ENCODE measurements at places on chromosomes 11 and 22.

DNA sequence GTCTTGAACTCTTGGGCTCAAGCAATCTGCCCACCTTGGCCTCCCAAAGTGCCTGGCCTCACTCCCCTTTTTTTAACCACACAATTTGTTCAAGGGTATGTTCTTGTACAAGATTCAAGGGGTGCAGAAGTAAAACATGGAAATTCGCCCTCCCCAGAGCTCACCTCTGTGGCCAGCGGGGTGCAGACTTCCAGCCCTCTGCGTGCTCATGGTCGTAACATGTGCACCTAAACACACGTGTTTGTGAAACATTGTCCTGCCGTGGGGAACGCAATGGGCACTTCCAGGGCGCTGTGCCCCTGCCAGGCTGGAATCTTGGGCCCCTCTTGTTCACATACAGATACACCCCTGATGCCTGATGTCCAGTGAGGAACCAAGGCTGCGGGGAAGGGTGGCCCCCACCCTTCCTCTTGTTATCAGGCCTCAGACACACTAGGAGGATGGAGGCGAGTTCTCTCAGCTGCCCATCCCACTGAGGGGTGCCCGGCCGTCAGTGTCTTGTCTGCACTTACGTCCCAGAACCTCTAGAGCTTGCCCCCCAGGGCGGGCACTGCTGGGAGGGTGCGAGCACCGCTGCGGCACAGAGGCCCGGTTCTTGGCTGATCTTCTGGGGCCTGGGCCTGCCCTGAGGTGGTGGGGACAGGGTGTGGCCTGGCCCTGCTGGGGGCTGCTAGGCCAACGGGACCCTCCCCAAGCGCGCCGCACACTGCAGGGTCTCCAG lies 4.1 kb upstream of the EPS8L2 start:
- no peak for DNase-seq

- no peak for DNase-seq
Measured at GRCh38 chr11:110859240-110859840, 147.1 kb upstream of the ARHGAP20 start.

DNA sequence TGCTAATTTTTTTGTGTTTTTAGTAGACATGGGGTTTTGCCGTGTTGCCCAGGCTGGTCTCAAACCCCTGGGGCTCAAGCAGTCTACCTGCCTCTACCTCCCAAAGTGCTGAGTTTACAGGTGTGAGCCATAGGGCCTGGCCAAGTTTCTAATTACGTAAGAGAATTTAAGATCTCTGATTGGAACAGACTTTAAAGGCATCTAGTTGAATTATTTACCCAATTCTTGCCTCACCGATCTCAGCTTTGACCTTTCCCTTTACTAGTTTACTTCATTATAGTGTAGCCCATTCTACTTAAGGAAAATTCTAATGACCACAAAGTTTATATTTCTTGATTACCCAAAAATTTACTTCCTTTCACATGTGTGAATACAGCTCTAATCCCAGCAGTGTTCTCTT lies 81.6 kb downstream of the YAP1 start:
- no peak for DNase-seq

DNA sequence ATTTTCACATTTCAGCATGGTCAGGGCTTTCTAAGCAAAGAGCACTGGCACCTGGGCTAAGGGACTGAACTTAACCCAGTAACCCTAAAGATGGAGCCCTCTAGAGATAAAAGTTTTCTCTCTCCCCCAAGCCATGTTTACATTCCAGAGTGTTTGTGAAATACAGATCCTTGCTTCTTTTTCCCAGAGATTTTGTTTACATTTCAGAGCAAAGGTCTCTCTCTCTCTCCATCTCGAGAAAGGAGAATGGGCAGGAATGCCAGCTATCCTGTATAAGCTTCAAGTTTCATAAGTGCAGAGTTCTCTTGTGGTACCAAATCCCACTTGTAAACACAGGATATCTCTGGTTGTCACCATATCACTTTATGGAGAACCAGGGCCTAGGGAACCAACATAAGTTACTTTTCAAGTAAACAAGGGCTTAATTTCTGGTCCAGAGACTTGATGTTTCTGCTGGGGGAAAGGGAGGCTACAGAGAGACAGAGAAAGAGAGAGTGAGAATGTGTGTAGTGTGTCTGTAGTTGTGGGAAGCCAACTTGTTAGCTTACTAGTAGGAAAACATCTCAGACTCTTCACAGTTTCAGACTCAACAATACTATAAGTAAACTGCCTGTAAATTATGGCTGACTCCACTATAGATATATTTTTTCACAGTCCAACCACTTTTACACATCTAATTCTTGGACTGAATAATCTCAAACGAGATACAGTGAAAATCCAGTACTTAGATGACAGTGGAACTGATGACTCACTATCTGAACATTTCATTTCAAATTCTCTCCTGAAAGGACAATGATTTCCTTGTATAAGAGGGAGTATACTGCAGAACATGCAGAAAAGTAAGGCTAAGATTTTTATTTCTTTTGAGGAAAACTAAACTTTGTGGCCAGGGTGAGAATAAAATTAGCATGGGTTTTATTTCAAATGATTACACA lies 76.2 kb downstream of the ARHGAP32 start:
- no peak for DNase-seq

DNA sequence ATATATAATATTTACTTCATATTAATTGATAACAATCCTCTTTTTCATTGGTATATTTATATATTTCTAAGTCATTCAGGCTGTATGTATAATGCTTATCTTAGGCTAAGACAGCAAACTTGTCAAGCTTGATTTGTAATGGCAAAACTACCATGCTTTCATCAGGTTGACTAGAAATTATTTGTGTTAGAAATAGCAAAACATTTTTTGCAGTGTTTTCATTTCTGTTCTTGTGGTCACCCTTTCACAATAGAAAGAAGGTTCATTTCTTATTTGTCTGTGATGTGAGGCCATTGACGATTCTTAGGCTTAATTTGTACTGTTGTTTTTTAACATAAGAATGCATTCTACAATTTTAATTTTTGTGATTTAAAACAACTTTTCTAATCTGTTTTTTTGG lies 197.6 kb downstream of the TMEM135 start:
- no peak for DNase-seq

- DNase-seq: peak; percentile 41
Measured at GRCh38 chr11:121464352-121464946, 11.7 kb upstream of the SORL1-AS1 start.

- DNase-seq: no peak
Measured at GRCh38 chr11:121654259-121654842, 201.6 kb upstream of the SORL1-AS1 start.

- no peak for DNase-seq
Measured at GRCh38 chr11:103877221-103877620, 159.2 kb upstream of the DDI1 start.

GRCh38 chr22:21710156-21710555 lies 25.4 kb downstream of the YPEL1 start:
- DNase-seq: no peak

GRCh38 chr11:12110714-12111548 lies 541 bp downstream of the MICAL2 start:
- peak; percentile 58 for DNase-seq

- DNase-seq: no peak
Measured at GRCh38 chr11:134610116-134610910, 198.3 kb upstream of the B3GAT1 start.

DNA sequence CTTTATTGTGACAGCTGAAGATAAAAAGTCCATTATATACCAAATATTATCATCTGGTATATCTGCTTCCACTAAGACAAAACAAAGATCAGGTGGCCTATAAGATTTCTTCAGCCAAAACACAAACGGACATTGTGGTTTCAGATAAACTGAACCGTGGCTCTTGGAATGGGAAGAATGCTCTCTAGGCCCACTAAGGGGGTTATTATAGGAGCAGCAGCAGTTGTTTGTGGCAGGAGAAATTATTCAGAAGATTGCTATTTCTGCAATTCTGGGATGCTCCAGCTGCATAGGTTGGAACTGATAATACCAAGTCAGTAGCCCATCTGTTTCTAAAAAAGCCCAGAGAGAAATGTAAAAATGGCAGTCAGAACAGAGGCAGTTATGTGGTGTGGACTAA lies 145.3 kb downstream of the NCAM1 start:
- no peak for DNase-seq
